IMR-90 (cell line): ENCODE measurements at places on chromosomes 11 and 22. TPM values are rescaled to one million over a fixed set of nuclear protein-coding genes. Genes with fewer than 3 reads are reported as not detected.

- H3K27ac ChIP-seq = peak overlapping the region; percentile 92
- H3K4me1 ChIP-seq = peaks cover 55% of the 10 kb centered on the region
- H3K36me3 ChIP-seq = no peaks in the 10 kb centered on the region
- H3K27me3 ChIP-seq = no peaks in the 10 kb centered on the region
- DNase-seq = peak; percentile 48
Observed at GRCh38 chr11:69299023-69299461, 5.1 kb downstream of the MYEOV start.

GRCh38 chr11:119015054-119015611, 3.0 kb downstream of the RPS25 start:
- H3K36me3 ChIP-seq = peaks cover 44% of the 10 kb centered on the region
- no peak for DNase-seq
- no peaks in the 10 kb centered on the region for H3K27me3 ChIP-seq
- H3K4me1 ChIP-seq = peaks cover 5% of the 10 kb centered on the region
- H3K27ac ChIP-seq = no peak overlapping the region

PRR14L gene
- 19.7 and 20.6 TPM in 2 replicates for total RNA-seq

RFPL2 gene
- not detected in 2 replicates for total RNA-seq

- peak; percentile 89 for DNase-seq
- no peak overlapping the region for H3K4me3 ChIP-seq
- no peaks in the 10 kb centered on the region for H3K36me3 ChIP-seq
- H3K27ac ChIP-seq = peak overlapping the region; percentile 89
- H3K27me3 ChIP-seq = no peaks in the 10 kb centered on the region
Observed at GRCh38 chr11:34644669-34645406, 23.9 kb downstream of the EHF start.

DNA sequence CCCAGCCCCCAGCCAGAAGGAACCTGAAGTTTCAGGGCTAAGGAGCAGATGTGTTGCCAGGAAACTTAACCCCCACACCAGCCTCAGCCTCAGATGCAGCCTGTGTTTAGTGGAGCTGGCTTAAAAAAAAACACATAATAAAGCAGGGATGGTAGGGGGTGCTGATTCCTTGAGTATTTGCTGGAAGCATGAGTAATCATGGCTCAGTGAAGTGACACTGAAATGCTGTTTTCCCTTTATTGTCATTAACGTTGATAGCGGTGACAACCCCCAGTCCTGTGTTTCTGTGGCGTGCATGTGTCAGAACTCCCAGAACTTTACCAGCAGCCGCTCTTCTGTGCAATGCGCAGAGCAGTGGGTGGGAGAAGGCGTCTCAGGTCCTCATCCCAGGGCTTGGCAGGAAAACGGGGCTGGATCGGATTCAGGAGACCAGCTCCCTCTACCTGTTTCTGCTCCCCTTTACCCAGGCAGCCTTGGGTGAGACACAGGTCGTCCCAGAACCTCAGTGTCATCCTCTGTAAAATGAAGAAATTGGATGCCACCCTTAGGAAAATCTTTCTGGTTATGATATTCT, 1282.1 kb downstream of the TBC1D22A start:
- H3K27me3 ChIP-seq = no peaks in the 10 kb centered on the region
- DNase-seq = no peak
- no peaks in the 10 kb centered on the region for H3K36me3 ChIP-seq

- no peaks in the 10 kb centered on the region for H3K27me3 ChIP-seq
- no peaks in the 10 kb centered on the region for H3K36me3 ChIP-seq
- no peak overlapping the region for H3K27ac ChIP-seq
- no peak overlapping the region for H3K4me3 ChIP-seq
Observed at GRCh38 chr22:25210793-25211192, 8.6 kb upstream of the CRYBB2 start.

- no peaks in the 10 kb centered on the region for H3K36me3 ChIP-seq
- peak; percentile 16 for DNase-seq
- H3K4me3 ChIP-seq = no peak overlapping the region
- H3K27me3 ChIP-seq = no peaks in the 10 kb centered on the region
Observed at GRCh38 chr11:28245131-28245530, 136.9 kb downstream of the METTL15 start.

DNA sequence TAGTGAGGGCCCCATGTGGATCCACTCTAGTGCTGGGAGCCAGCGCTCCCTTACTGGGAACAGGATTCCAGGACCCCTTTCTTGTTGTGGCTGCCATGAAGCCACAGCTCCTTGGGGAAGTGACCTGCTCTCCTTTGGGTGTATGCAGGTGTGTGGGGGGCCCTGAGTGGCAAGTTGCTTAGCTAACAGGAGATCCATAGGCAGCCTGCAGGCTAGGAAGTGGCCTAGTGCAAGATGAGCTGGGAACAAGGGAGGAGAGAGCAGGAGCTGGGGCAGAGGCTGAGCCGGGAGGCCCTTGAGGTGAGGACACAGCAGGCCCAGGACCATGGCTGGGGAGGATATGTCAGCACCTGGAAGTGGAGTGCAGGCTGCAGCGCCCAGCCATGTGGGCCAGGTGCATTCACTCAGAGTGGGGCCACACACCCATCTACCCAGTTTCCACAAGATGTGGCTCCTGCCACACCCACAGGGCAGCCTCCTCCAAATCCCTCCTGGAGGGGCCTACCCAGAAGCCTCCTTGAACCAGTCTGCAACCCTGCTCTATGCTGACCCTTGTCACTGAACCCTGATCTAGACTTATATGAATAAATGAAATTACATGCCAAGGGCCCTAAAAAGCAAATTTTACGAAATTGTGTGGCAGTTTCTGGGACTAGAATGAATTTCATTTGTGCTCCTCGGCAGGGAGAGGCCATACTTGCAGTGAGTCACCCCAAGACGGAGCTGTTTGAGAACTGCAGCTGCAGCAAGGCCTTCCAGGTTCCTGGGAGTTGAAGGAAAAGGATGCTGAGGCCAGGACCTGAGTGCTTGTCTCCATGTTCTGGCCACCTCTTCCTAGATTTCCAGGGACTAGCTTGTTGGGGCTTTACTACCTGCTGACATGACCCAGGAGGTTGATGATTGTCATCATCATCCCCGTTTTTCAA, 3.2 kb downstream of the THAP7 start:
- peaks cover 41% of the 10 kb centered on the region for H3K36me3 ChIP-seq
- peak; percentile 29 for DNase-seq
- H3K4me1 ChIP-seq = peaks cover 14% of the 10 kb centered on the region

EIF3L gene
- 464 and 593 TPM in 2 replicates for total RNA-seq

MS4A12 gene
- not detected in 2 replicates for total RNA-seq

MN1 gene
- 0.28 and 0.36 TPM in 2 replicates for total RNA-seq

DNA sequence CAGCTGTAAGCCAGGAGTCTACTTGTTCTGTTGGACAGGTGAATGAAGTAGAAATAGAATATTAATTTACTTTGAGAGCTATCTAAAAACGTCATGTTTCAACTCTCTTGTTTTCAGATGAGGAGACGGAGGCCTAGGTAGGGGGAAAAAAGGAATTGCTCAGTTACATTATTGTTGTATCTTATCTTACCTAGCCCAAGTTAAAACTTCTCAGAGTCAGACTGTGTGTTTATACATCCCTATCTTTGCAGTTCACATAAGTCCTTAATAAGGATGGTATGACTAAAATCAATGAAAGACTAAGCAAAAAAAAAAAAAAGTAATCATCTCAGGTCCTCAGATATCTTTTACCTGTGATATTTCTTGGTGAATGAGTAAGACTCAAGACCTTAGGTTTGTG, 62.8 kb downstream of the TEAD1 start:
- DNase-seq = no peak
- H3K27me3 ChIP-seq = no peaks in the 10 kb centered on the region

GRCh38 chr11:65151331-65151899, 17.1 kb upstream of the SYVN1 start:
- no peaks in the 10 kb centered on the region for H3K36me3 ChIP-seq
- peaks cover 3% of the 10 kb centered on the region; the same call in 1 of the 2 replicates for H3K27me3 ChIP-seq
- H3K4me1 ChIP-seq = peaks cover 2% of the 10 kb centered on the region

SSH3 gene
- total RNA-seq = 7.3 and 7.8 TPM in 2 replicates

DNA sequence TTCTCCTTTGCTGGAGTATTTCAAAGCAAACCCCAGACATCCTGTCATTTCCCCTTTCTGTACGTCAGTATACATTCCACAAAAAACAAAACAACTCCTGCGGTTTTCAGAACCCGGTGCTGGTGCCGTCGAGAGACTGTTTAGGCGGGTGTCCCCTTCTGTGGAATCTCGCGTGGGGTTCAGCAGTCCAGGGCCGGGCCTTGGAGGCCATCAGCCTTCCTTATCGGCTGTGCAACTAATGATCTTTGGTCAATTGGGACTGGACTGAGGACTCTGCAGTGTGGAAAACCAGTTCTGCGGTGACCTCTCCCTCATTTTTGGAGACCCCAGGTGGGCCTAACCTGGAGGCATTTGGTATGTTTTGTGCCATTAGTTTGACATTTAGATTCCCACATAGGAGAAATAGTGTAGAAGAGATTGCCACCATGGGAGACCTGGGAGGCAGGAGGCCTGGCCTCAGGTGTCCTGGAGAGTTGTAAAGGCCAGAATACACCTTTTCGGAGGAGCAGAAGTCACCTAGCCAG, 84.4 kb downstream of the TBC1D22A start:
- H3K4me3 ChIP-seq = no peak overlapping the region
- no peak for DNase-seq
- no peaks in the 10 kb centered on the region for H3K27me3 ChIP-seq
- H3K36me3 ChIP-seq = peaks cover 4% of the 10 kb centered on the region; the same call in 1 of the 2 replicates
- H3K27ac ChIP-seq = no peak overlapping the region
